ENCODE measurements at places on chromosomes 1 and 21. TPM values are rescaled to one million over a fixed set of nuclear protein-coding genes. Genes with fewer than 3 reads are reported as not detected.

The FCRL5 gene
- not detected for total RNA-seq

The ZBTB48 gene
- 26.3 TPM for total RNA-seq

The TEDDM1 gene
- total RNA-seq, result not detected

The XKR8 gene
- total RNA-seq, result 6.3 TPM

The RAP1GAP gene
- 0.46 TPM for total RNA-seq

The NASP gene
- total RNA-seq, result 265 TPM

GRCh38 chr21:39182484-39183271, 573 bp downstream of the PSMG1 start:
- DNase-seq, result peak; percentile 16

- no peak for DNase-seq
These were observed 52.4 kb upstream of the SYT14 start for GRCh38 chr1:209885403-209886218.

- no peak for DNase-seq
These were observed 172.5 kb downstream of the TRABD2B start for GRCh38 chr1:47824716-47825115.

DNA sequence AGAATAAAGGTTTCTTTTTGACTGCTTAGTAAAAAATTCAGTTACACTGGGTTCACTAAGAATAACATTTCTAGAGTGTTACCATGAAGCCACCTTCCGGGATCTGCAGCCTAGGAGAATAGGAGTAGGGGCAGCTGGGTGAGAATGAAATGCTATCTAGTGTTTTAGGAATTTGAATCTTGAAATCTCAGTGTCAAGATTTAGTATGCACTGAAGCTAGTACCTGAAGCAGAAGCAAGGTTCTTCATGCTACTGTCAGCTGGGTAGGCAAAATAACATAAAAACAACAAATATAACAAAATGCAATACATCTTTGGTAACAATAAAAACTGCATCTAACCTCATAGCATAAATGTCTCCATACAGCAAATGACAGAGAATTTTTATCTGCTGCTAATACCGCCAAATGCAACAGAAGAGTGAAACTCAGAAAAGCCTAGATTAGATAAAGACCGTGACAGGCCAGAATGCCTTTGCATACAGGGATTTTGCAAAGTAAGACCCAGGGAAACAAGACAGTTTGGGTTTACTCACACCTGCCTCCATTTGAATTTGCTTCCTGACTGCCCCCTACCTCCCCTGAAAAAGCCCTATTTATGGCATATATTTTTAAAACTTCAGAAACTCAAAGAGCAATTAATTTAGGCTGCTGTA, 58.2 kb downstream of the GADD45A start:
- DNase-seq, result no peak

GRCh38 chr1:32376199-32376598, 13.9 kb downstream of the TSSK3 start:
- no peak for DNase-seq

- no peak for DNase-seq
These were observed 90.4 kb upstream of the PLPPR4 start for GRCh38 chr1:99173900-99174299.

GRCh38 chr1:196593955-196594354, 14.3 kb downstream of the KCNT2 start:
- no peak for DNase-seq

GRCh38 chr1:232422898-232423297, 207.0 kb downstream of the SIPA1L2 start:
- no peak for DNase-seq

DNA sequence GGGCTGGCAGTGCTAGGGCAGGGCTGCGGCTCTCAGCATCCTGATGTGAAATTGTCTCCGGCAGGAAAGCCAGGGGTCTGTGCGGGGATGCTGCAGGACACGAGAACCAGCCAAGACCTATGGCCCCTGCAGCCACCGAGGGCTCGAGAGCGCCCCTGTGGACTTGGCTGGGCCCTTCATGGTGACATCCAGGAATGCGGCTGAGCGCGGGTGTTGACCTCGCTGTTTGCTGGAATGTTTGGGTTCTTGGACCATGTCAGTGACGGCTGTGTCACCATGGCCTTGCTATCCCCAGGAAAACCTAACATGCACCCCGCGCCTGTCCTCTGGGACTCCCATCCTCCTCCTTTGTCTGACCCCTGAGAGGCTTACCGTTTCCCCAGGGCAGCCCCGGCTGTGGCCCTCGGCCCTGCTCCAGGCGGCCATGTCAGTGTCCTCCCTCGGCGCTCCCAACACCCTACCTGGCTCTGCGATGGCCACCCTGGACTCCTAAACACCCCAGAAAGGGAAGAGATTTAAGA, 14.3 kb upstream of the C1orf174 start:
- DNase-seq, result no peak

DNA sequence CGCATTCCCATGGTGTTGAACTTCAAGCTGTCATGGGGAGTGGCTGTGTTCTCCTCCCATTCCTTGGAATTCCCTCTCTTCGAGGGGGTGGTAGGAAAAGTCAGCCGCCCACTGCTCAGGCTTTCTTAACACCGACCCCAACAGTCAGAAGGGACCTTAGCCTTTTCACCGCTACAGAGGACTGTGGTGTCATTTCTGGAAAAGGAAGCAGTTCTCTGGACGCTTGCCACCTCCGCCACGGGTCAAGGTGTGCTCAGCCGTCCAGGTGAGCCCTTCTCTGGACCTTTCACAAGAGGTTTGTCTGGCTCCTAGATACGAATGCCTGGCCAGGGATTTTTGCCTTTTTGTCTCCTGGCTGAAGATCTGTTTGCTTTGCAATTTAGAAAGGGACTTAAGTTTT, 31.8 kb downstream of the CLIC6 start:
- no peak for DNase-seq

DNA sequence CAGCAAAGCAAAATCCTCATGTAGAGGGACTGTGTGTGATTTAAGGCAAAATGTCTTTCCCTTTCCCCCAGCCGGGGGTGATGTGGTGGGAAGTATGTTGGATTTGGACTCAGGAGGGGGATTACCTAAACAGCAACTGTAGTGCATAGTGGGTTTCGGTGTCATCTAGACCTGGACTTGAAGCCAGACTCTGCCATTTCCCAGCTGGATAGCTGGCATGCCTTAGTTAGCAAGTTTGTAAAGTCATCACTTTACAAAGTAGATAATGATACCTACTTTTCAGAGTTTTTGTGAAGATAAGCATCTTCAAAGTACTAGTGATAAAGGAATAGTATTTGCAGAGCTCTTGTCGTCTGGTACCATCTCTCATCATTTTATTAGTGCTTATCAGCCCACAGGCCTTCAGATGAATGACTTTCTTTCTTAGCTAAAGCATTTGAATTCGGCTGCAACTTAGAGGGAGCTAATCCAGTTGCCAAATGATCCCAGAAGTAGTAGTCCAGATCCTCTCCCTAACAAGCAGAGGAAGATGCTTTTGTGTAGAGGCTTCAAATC, 56.2 kb upstream of the ROR1 start:
- DNase-seq, result no peak

DNA sequence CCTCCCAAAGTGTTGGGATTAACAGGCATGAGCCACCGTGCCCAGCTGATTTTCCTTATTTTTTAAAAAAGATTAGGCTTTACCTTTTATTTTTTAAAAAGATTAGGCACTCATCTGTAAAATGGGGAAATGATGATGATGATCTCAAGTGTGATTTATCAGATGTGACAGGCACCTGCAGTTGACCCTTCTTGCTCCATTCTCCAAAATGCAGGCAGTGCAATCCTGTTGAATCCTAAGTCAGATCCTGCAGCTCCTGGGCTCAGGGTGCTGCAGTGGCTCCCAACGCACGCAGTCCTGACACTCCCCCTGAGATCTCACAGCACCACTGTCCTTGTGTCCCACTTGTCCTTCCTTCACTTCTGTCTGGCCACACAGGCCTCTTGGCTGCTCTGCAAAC, 257.3 kb upstream of the KAZN start:
- no peak for DNase-seq

GRCh38 chr1:43008115-43009060, 49.7 kb upstream of the SLC2A1 start:
- DNase-seq, result no peak

DNA sequence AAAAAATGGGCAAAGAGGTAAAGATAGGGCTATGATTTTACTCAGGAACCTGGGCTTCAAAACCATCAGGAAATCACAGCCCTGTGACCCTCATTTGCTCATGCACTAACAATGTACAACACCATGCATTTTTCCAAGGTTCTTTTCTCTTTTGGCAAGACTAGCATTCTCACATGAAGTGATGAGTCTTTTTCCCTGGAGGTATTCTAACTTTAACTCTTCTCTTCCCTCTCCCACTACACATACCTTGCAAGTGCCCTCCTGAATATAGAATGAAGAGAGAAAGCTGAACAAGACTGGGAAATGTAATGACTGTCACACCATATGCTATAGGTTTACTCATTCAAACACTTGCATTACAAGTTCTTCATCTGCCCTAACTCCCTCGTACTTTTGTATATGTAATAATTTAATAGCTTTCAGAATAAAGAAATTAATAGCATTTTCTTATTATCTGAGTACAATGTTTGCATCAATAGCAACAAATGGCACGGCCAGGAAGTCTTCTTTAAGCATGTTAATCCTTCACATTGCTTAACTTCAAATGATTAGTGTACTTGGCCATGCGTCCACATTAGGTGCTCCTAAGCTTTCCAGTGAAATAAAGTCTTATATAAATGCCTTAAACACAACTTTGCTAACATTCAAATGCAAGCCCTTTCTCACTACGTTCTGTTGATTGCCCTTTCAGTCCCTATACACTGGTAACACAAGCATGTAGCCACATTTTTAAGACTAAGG, 1.8 kb downstream of the NIBAN1 start:
- no peak for DNase-seq

GRCh38 chr21:39852021-39852721, 15.1 kb upstream of the PCP4 start:
- DNase-seq, result no peak

DNA sequence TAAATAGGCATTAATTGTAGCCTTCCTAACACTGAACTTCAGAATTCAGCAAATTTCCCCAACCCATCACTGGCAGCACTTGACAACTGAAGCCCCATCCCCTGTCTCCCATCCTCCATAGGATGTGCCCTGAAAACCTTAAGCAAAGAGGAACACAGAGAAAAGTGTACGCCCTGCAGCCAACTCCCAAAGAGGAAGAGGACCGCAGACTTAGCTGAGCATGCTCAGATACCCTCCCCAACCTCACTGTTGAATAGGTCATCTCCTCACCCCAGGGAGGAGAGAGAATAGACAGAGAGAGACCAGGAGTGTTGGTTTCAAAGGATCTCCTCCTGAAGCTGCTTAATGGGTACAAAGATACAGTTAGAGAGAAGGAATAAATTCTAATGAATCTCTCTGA, 50.5 kb downstream of the CD2 start:
- DNase-seq, result peak; percentile 13

GRCh38 chr1:209354111-209354839, 229.2 kb upstream of the CAMK1G start:
- peak; percentile 28 for DNase-seq

- no peak for DNase-seq
These were observed 40.9 kb downstream of the ALPL start for GRCh38 chr1:21550097-21550496.

GRCh38 chr1:39361446-39361845, 130.0 kb upstream of the BMP8A start:
- DNase-seq, result no peak

DNA sequence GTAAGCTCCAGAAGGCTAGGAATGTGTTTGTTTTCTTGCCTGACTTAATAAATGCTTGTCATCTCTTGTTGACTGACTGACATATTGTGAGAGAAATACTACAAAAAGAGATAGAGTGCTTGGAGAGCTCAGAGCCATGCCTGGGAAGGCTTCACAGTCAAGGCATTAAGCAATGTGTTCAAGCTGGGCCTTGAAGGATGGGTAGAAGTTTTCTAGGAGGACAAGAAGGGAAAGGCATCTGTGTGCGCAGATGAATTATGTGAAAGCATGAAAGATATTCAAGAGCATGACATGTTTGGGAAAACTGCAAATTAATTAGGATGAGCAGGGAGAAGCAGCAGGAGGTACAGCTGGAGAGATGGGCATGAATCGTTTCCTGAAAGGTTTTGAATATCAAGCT, 5.6 kb downstream of the SLAMF8 start:
- no peak for DNase-seq

DNA sequence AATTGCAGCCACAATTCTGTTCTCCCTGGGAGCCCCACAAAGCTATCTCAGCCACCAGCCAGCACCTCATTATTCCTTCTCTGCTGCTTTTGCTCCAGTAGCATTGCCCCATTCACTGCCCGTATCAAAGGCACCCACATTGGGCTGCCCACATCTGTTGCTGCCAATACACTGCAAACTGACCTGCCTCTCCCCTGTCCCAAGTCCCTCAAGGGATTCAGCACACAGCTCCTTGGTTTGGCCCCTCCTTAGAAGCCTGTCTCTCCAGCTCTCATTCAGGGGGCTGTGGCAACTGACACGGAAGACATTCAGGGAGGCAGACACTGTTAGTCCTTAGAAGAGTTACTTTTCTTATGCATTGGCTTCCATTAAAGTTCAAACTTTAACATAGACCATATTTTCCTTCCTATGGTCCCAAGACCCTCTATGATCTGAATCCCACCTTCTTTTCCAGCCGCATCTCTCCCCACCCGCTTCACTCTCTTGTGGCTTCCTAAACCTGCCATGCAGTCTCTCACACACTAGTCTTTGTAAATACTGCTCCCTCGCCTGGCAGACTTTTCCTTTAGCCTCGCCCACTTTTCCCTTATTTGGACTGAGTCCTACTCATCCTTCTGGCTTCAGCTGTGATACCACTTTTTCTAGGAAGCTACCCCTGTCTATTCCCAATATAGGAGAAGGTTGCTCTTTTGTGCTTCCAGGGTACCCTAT, 19.3 kb upstream of the KLHDC8A start:
- no peak for DNase-seq

DNA sequence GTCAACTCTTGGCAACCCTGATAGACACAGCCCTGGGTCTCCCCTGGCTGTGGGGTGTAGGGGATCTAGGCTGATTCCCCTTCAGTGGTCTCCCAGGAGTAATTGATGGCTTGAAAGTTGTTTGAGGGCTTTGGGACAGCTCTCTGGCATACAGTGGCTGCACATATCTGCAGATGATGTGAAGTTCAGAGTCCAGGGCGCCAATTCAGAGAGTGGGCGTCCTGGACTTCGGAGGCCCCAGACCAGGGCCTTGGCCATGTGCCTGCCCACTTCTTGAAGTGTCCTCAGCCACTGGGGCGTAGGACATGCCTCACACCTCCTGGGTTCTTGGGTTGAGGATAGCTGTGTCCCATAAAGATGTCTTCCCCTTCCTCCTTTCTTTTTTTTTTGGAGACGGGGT, 2.6 kb downstream of the INAVA start:
- no peak for DNase-seq

DNA sequence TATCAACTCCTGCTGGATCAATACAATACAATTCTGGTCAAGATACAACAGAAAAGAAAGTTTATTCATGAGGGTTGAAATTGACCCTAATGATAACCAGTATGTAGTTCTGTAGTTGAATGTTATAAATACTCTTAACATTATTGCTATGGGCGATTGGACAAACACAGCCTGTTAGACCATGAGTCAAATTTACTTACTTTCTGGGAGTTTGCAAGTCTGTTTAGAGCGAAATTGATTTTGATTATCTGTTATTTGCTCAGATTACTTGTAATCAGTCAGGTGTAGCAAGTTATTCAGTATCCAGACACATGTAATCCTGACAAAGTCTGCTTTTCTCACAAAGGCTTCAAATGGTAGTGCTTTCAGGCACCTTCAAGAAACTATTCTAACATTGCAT, 216.6 kb upstream of the B3GALT2 start:
- DNase-seq, result no peak

- DNase-seq, result no peak
These were observed 98.5 kb downstream of the MRPL37 start for GRCh38 chr1:54298284-54299033.

Data from activated T-helper 2 cell treated with anti-CD3 and anti-CD28 coated beads, Interferon-gamma antibody, Interleukin-2, Interleukin-4, amounts not matched to agents 10 μg/mL and 5 μg/mL and 100 μg/mL, durations not matched to agents 14 hours and 24 hours and 36 hours (primary cell).